MCF 10A (cell line): ENCODE measurements at places on chromosomes 4 and X. TPM values are rescaled to one million over a fixed set of nuclear protein-coding genes. Genes with fewer than 3 reads are reported as not detected.

DNA sequence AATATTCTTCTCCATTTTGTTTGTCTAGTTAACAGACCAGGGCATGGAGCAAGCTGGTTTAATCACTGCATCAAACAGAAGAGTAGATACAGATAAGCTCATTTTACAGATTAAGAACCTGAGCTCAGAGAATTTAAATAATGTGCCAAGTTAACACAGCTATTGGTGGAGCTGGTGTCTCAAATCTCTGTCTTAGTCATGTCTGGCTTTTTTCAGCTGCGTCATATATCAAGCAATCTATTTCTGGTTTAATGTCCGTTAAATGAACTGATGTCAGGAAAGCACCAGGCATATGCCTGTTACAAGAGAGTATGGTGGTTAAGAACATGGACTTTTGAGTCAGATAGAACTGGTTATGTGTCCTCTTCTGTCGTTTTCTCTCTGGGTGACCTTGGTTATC is 79.8 kb upstream of the ADGRA3 start:
- no peaks in the 10 kb centered on the region for H3K27me3 ChIP-seq
- no peak overlapping the region for H3K27ac ChIP-seq
- no peaks in the 10 kb centered on the region for H3K36me3 ChIP-seq
- H3K4me1 ChIP-seq: no peaks in the 10 kb centered on the region
- H3K4me3 ChIP-seq: no peak overlapping the region
- DNase-seq: no peak

GRCh38 chr4:61041527-61041926 is 158.6 kb upstream of the ADGRL3 start:
- H3K36me3 ChIP-seq: no peaks in the 10 kb centered on the region
- peak; percentile 27 for DNase-seq
- no peak overlapping the region for H3K4me3 ChIP-seq
- H3K27ac ChIP-seq: no peak overlapping the region
- H3K27me3 ChIP-seq: no peaks in the 10 kb centered on the region

- no peaks in the 10 kb centered on the region for H3K36me3 ChIP-seq
- H3K27ac ChIP-seq: no peak overlapping the region
- no peak for DNase-seq
- no peaks in the 10 kb centered on the region for H3K27me3 ChIP-seq
- no peak overlapping the region for H3K4me3 ChIP-seq
Observed at GRCh38 chr4:844752-845232, 18.9 kb upstream of the CPLX1 start.

The GASK1B gene
- 7.2 and 9.7 TPM in 2 replicates for total RNA-seq

DNA sequence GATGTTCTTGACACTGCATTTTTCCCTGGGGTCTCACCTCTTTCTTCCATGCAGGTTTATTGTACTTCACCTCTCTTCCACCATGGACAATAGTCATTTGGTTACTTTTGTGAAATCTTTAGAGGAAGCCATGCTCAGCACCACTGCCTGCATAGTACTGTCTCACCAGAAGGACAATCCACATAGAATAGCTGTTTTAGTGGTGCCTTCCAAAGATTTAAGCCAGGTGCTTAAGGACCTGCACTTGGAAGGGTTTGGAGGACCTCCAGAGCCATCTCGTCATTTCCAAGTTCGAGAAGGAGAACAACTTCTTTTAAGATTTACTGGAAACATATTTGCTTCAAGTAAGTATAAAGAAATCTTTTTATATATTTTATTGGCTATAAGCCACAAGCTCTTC is 26.7 kb downstream of the DTHD1 start:
- DNase-seq: no peak
- no peaks in the 10 kb centered on the region for H3K36me3 ChIP-seq
- no peaks in the 10 kb centered on the region for H3K4me1 ChIP-seq
- H3K27ac ChIP-seq: no peak overlapping the region
- no peak overlapping the region for H3K4me3 ChIP-seq

The SPP1 gene
- not detected in 2 replicates for total RNA-seq

The PAGE4 gene
- total RNA-seq: not detected in 2 replicates

The IL15 gene
- 0.51 and 1.3 TPM in 2 replicates for total RNA-seq
